ENCODE measurements at places on chromosomes 1 and 21.

DNA sequence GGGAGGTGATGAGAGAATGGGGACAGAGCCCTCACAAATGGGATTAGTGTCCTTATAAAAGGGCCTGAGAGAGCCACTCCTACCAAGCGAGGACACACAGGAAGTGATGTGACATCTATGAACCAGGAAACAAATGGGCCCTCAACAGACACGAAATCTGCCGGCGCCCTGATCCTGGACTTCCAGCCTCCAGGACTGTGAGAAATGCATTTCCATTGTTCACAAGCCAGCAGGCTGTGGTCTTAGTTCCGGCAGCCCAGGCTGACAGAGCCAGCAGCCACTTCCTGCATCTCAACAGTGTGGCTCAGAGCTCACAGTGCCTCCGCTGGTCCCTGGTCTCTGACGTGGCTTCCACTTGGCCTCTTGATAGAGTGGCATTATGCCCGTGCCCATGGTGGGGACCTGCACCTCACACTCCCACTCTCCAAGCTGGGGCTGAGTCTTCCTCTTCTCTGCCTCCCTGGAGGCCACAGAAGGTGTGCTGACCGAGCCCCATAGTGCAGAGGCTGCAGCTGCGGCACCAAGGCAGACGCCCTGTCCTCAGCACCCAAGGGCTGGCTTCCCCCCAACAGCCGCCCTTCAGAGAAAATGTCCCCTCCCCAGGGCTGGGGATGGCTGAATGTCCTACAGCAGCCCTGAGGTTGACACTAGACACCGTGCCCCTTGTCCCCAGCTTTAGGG is 44.9 kb downstream of the ACOT7 start:
- peak; percentile 81 for DNase-seq

- DNase-seq = no peak
Observed at GRCh38 chr1:227330279-227331076, 12.2 kb upstream of the CDC42BPA start.

GRCh38 chr1:168057921-168058320 is 78.8 kb downstream of the GPR161 start:
- DNase-seq = peak; percentile 15

GRCh38 chr1:201759194-201759815 is 69.7 kb upstream of the IPO9 start:
- peak; percentile 63 for DNase-seq

DNA sequence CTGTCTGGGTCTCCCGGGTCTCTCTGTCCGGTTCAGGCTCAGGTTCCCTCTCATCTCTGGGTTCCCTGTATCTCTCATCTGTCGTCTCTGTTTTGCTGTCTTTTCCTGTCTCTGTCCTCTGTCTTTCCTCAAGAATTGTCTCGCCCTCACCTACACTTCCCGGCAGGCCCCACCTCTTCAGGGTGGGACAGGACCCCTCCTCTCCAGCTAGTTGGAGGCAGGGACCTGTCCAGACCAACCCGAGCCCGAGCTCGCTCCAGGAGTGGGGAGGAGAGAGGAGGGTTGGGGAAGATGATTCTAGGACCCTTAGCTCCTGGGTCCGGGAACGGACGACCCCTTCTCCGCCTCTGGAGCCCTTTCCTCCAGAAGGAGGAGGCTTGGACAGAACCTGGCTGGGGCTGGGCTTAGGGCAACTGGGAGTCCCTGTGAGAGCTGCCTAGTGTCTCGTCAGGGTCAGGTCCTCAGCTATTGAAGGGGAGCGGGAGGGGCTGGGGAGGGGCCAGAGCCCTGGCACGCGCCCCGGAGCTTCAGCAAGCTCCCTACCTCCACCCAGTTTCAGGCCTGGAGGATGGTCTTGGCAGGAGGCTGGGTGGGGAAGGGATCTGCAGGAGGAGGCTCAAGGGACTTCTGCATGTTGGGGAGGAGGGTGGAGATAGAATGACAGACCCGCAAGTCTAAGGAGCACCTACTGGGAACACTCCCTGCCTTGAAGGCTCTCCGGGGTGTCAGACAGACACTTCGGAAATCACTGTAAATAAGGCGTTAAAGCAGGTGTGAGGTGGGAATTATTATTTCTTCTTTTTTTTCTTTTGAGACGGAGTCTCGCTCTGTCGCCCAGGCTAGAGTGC is 26.3 kb upstream of the EPB41 start:
- DNase-seq = peak; percentile 35

- no peak for DNase-seq
Observed at GRCh38 chr1:221022331-221022730, 143.1 kb downstream of the HLX start.

GRCh38 chr1:109840011-109840629 is 70.5 kb upstream of the CSF1 start:
- DNase-seq = peak; percentile 53

- DNase-seq = peak; percentile 14
Observed at GRCh38 chr1:165424454-165425216, 20.3 kb downstream of the RXRG start.

- DNase-seq = no peak
Observed at GRCh38 chr1:31523012-31523411, 53.3 kb upstream of the TINAGL1 start.

DNA sequence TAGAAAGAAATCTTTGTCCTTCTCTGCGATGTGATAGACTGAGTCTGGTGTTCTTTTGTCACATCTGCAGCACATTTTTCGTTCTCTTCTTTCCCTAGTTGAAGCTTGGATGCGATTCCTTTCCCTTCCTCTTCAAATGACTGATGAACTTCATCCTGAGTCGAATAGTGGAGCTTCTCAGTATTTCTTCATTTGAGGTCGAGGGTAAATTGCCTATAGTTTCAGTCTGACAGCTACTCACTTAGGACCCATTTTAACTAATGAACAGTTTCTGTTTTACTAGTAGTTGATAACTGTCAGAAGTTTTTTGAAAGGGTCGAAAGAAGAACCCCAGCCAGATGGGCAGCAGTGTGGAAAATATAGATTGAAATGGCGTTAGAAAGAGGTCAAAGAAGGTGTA is 4.7 kb upstream of the REG4 start:
- DNase-seq = no peak

DNA sequence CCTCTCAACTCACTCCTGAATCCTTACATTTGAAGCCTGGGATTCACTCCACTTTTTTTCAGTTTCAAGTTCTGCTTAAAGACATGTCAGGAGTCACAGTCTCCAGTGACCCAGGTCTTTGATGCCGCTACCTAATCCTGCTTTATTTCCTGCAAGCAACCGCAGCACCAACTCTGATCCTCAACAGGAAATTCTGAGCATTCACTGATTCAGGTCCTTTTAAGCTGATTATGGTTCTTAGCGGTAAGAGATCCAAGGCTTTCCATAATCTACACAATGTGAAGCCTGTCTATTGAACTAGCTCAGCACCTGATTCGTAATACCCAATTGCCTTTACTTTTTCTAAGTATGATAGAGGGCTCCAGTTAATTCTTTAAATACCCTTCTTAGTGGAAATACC is 43.7 kb upstream of the PIGC start:
- no peak for DNase-seq

GRCh38 chr1:66585002-66585401 is 51.0 kb downstream of the SGIP1 start:
- no peak for DNase-seq

Data from cardiac fibroblast (primary cell).